Central memory CD4-positive, alpha-beta T cell (primary cell): ENCODE measurements at places on chromosomes 1 and 21.

- no peak for DNase-seq
These were observed 106.3 kb upstream of the HMCN1 start for GRCh38 chr1:185627761-185628501.

- no peak for DNase-seq
These were observed 40.1 kb upstream of the LRRC8D start for GRCh38 chr1:89780721-89781120.

GRCh38 chr1:153598309-153599172 lies 14.4 kb downstream of the S100A16 start:
- DNase-seq, result no peak

- DNase-seq, result peak; percentile 4
These were observed 95.7 kb upstream of the NR5A2 start for GRCh38 chr1:199931666-199932377.

DNA sequence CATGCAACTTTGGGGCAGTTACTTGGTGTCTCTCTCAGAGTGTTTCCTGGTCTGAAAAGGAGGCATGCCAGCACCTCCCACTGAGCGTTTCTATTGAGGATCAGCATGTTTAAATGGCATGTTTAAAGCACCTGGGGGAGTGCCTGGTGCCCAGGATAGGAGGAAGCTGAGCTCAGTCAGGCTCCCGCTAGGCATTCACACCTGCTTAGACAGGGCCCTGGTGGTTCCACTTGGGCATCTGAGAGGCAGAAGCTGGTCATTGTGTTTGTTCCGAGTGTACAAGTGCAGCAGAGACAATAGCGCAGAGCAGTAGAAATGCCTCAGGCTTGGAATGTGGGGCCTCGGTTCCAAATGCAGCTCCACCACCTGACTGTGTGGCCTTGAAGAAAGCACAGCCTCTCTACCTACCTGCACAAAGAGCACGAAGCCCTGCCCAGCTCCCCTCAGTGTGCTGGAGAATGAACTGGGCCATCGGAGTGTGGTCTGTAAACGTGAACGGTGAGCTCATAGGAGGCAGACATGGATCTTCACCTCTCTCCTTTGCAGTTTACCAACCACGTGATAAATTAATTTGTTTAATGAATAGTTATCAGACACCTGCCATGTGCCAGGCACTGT lies 20.3 kb upstream of the TMEM222 start:
- DNase-seq, result no peak

DNA sequence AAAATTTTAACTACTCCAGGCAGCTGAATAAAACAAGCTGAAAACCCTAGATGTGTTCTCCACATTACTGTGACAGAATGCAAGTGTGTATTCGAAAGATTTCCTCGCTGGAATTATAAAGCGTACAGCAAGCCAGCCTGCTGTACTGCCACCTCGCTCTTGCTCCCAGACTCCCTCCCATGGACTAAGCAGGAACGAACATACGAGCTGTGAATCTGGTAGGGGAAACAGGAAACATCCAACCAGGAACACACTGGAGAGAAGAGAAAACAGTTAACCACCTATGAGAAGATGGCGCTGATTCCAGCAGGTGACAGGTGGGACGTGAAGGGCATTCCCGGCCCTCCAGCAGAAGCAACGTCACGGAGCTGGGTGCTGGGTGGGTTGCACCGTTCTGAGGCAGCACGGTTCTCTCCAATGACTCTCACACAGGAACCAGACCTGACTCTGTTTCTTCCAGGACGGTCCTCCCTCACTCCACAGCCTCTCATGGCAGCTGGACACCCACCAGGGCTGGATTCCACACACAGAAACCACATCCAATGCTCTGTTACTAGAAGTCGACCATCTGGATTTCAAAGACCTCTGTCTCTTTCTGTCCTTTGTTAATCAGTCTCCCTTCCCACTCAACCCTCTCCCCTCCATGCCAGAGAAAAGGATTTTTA lies 219.2 kb downstream of the RERE start:
- no peak for DNase-seq

- DNase-seq, result no peak
These were observed 104.6 kb downstream of the LYPLAL1 start for GRCh38 chr1:219278288-219278687.

DNA sequence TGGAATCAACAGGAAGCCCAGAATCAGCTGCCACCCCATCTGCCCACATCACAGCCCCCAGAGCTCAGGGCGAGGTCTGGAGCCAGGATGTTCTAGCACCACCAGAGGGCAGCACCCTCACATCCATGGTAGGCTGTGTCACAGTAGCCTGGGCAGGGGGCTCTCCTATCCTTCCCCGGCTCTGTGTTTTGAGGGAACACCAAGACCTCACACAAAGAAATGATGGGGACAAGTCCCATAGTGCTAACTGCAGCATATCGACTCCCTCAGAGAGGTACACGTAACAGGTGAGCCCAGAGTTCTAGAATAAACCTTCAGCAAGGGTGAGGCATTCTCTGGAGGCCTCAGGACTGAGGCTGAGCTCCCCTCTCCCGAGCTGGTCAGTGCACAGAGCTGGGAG lies 2.3 kb upstream of the KCNC4 start:
- peak; percentile 68 for DNase-seq

DNA sequence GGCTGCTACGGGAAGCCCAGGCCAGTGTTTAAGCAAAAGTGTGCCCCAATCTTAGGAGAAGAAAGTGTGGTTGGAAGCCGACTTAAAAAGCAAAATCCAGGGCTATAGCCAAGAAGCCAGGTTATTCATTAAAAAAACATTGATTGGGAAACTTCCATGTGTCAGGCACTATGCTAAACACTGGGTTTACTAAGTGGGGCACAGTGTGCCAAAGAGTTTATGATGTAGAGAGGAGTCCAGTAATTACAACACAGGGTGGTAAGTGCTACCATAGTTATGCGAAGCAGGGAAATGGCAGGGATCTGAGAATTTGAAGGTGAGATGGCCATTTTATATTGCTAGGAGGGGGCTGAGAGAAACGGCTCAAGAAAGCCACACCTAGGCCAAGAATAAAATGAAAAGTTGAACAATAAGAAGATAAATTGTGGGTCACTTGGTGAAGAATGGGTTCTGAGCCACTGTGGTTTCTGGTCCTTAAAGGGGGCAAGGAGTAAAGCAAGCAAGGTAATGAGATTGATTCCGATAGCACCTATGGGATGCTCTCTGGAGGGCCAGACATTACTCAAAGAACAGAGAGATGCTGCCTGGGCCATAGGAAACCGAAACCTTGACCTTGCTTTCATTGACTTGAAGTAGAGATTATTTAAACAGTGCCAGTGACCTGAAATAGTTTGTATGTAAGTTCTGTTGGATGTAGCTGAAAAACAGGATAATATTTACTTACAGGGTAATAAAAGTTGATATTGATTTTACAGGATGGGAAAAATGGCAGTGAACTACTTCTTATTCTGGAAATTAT lies 177.8 kb downstream of the GIPC2 start:
- no peak for DNase-seq

DNA sequence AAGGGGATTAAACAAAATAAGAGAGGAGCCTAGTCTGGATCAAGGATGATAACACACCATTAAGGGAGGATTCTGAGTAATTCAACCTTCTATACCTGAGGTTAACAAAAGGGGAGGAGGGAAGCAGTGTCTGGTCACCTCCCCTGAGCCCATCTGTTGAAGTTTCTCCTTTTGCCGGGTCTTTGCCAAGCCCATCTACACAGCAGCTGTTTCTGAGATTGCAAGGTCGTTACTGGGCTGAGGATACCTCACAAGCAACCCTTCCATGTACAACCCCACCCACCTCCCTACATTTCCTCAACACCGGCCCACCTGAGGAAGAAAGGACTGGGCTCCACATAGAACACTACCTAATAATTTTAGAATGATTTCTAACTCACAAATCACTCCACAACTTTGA lies 26.3 kb downstream of the LRRC52 start:
- no peak for DNase-seq

GRCh38 chr1:165958306-165958705 lies 130.9 kb downstream of the UCK2 start:
- no peak for DNase-seq

GRCh38 chr21:37653201-37653600 lies 263.1 kb downstream of the KCNJ6 start:
- no peak for DNase-seq

GRCh38 chr1:117672756-117673155 lies 66.9 kb downstream of the TENT5C start:
- no peak for DNase-seq

- DNase-seq, result no peak
These were observed 58.3 kb downstream of the SIM2 start for GRCh38 chr21:36757196-36757595.

- DNase-seq, result no peak
These were observed 136.2 kb upstream of the DMRTA2 start for GRCh38 chr1:50559421-50559820.

- no peak for DNase-seq
These were observed 17.4 kb downstream of the PRDM16 start for GRCh38 chr1:3086272-3086974.
